HAP-1 (cell line): ENCODE measurements at places on chromosomes 2 and 18.

GRCh38 chr18:49432602-49433001 lies 27.8 kb downstream of the DYM start:
- no peak for DNase-seq

GRCh38 chr2:205685314-205686055 lies 3.2 kb downstream of the NRP2 start:
- DNase-seq, result no peak

DNA sequence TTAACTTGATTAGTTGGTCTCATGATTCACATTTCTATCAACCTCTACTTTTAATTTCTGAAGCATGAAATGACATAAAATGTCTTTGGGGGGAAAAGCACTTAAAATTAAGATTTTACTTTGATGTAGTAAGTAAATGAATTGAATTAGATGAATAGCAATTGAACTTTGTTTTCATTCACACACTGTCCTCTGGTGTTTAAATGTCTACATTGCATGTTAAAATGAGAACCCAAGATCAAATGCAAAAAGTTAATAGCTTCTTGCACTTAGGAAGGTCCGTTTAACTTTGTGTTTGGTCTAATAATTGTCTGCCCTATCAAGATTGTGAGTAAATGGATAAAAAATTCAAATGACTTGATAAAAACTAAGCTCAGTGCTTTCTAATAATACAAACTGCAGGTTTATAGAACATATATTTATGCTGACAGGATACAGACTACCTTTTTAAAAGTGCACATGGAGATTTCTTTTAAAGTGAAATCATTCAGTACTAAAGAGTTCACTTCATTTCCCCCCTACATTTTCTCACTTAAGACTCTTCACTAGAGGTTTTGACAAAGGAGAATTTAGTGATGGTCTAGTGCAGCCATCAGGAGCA lies 156.2 kb upstream of the NABP1 start:
- peak; percentile 45 for DNase-seq

DNA sequence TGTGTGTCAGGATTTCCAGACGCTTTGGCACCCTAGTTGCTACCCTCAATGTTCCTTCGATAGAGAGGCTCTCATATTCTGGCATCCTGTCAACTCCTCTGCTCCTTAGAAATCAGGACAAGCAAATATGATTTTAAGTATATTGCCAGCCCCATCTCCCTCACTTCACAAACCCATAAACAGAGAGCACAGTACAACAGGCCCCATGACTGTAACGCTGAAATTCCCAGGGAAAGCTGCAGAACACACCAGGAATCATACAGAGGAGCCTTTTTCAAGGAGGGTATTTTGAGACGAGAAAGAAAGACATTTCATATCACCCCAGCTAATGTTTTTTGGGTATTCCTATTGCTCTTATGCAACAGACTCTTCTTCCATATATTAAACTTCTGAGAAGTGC lies 162.9 kb downstream of the NAPG start:
- DNase-seq, result no peak

- DNase-seq, result no peak
These were observed 10.8 kb downstream of the DUSP19 start for GRCh38 chr2:183089192-183089851.

- no peak for DNase-seq
These were observed 244.8 kb upstream of the NCKAP5 start for GRCh38 chr2:133812826-133813617.

GRCh38 chr2:60475123-60475830 lies 78.2 kb downstream of the BCL11A start:
- no peak for DNase-seq

DNA sequence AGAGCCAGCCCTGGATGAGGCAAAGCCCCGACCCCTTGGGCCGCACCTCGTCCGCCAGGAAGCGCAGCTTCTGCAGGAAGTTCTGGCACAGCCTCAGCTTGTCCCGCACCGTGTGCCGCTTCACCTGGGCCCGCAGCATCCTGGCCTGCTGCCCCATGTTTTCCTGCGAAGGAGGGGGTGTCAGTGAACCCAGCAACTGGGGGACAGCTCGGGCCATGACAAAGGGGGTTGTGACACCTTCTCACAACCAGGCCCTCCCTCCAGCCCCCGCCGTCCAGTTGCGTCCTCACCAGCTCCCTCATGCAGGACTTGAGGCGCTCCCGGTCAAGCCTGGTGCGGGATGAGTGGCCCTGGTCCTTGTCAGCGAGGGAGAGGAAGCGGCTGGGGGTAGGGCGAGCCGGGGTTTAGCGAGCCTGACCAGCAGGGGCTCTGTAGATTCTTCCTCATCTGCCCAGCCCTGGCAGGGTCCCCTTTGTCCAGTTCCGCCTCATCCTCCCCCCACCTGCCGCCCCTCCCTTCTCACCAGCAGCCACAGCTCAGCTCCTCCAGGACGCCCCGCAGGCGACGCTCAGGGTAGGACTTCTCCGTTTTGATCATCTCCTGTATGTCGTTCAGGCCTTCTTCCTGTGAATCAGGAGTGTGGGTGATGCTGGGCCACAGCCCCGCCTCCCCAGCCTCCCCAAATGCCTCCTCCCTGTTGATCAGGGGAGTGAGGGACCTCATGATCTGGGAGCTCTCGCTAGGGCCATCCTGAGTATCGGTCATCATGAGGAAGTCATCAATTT lies 606 bp downstream of the OTOF start:
- no peak for DNase-seq

- DNase-seq, result no peak
These were observed 234.4 kb downstream of the LOXHD1 start for GRCh38 chr18:46422552-46423055.

DNA sequence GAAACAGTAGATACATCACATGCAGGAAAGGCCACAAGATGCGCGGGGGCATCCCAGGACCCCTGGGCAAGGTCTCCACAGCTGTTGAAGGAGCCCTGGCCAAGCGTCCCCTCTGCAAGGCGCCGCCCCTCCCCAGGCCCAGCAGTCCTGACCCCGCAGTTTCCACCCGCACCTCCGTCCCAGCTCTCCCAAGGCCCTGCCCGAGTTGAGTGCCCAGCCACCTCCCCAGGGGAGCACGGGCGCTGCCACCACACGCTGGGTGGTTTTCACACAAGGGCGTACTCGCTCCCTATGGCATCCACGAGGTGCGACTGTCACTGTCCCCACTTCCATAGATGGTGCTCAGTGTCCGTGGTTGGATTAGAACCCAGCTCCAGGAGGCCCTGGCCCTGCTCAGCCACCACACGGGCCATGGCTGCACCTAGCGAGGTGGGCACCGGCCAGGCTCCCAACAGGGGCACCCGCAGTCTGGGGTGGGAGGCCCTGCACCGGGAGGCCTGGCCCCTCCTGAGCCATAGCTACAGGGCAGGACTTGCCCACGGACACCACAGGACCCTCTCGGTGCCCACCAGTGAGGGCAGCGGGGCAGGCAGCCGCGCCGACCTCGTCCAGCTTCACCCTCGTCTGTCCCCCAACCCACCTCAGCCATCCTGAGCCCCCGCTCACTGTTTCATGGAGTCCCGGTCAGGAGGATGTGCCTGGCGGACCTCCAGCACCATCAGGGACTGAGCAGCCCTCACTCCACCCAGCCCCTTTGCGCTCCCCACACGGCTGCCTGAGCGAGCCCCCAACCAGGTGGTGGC lies 36.0 kb downstream of the KIF1A start:
- DNase-seq, result no peak

DNA sequence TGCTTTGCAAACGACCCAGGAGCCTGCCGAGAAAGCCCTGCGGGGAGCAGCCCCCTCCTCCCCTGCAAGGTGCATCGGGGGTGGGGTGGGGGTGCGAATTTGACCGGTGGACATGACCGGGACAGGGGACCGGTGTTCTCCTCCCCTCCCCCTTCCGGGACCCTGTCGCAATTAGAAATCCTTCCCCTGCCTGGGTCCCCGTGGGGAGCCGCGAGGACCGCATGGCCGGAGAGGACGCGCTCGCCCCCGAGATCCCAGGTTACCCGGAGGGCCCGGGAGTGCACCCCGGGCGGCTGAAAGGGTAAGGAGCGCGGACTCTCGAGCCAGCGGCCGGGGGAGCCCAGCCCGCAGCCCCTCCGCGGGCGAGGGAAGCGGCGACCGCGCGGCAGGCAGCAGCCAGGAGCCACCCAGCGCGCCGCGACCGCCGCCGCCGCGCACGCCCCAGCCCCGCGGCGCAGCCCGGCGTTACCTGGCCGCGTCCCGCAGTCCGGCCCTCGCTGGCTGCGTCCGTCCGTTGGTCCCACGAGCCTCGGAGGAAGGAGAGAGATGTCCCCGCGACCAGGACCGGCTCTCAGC lies 482 bp downstream of the DLGAP1 start:
- DNase-seq, result peak; percentile 5

- DNase-seq, result no peak
These were observed 149.4 kb upstream of the PTPRM start for GRCh38 chr18:7417727-7418126.

DNA sequence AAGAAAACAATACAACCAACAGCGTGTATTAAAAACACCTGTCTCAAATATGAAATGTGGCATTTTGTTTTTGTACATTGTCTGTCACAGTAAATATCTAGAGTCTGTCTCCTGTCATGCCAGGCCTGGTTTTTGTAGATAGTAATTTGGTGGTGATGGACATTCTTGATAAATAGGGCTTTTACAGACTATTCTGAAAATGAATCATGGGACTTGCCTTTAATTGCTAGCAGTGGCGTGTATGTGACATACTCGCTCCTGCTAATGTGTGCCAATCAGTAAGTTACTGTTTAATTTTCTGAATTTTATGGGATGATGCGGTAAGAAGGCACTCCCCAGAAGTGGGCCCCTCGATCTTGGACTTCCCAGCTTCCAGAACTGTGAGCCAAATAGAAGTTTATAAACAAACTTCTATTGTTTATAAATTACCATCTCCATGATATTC lies 83.7 kb downstream of the TANC1 start:
- DNase-seq, result no peak

GRCh38 chr2:31003749-31004148 lies 134.5 kb downstream of the GALNT14 start:
- no peak for DNase-seq

GRCh38 chr18:62187543-62188510 lies 772 bp downstream of the RELCH start:
- DNase-seq, result peak; percentile 46

DNA sequence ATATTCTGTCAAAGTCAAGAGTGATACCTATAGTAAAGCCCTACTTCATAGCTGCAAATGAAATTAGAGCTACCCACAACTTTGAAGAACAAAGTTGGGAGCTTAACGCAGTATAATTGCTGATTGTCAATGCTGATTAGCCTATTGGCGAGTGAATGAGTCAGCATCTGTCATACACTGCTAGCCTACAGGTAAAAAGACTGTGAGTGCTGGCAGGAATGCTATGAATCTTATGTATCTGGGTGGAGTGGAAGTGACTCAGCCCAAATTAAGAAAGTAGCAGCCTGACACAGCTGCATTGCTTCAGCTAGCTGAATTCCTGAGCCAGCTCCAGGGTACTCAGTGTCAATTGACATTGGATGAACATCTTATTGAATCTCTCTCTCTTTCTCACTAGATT lies 179.4 kb upstream of the DCC start:
- DNase-seq, result no peak

DNA sequence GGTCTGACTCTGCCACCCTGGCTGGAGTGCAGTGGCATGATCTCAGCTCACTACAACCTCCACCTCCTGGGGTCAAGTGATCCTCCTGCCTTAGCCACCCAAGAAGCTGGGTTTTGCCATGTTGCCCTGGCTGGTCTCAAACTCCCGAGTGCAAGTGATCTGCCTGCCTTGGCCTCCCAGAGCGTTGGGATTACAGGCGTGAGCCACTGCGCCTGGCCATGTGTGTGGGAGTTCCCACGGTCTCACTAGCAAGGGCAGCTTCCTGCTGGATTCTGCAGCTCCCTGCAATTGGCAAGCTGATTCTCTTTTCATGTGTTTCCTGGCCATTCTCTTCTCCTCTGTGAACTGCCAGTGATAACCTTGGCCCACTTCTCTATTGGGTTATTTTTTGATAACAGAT lies 84.0 kb downstream of the USP40 start:
- DNase-seq, result no peak

- no peak for DNase-seq
These were observed 161.8 kb downstream of the LNPK start for GRCh38 chr2:175840256-175840655.

- DNase-seq, result no peak
These were observed 764.5 kb downstream of the TRIB2 start for GRCh38 chr2:13481201-13481600.

DNA sequence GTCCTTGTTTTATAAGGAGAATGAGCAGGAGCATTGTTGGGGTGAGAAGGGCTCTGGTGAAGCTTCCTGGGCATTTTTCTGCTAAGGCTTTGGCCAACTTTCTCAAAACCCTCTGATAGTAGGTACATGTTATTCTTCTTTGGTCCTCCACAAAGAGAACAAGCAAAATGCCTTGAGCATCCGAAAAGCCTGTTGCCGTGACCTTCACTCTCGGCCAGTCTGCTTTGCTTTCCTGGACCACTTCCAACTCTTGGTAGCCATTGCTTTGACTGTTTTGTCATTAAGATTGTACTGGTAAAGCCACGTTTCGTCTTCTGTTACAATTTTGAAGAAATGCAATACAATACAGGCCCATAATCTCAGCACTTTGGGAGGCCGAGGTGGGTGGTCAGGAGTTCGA lies 27.4 kb upstream of the ALLC start:
- no peak for DNase-seq

- DNase-seq, result no peak
These were observed 58.8 kb upstream of the NOL4 start for GRCh38 chr18:34283506-34283905.
